ENCODE measurements at places on chromosomes 7 and 10.

DNA sequence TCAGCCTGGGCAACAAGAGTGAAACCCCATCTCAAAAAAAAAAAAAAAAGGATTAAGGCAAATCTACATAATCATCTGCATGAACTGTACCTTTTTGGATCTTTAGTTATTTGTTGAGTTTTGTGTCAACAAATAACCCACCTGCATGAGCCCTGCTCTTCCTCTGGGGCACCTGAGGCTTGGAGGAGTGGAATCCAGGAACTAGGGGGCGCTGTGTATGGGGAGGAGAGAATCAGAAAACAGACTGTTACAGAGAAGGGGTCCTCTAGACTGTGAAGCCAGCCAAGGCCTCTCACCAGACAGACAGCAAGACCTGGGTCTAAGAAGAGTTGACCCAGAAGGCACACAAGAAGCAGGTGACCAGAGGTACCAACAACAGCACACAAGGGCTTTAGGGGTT is 682.8 kb upstream of the NRP1 start:
- DNase-seq = no peak

GRCh38 chr7:148288592-148289151 is 301.9 kb upstream of the C7orf33 start:
- DNase-seq = no peak

DNA sequence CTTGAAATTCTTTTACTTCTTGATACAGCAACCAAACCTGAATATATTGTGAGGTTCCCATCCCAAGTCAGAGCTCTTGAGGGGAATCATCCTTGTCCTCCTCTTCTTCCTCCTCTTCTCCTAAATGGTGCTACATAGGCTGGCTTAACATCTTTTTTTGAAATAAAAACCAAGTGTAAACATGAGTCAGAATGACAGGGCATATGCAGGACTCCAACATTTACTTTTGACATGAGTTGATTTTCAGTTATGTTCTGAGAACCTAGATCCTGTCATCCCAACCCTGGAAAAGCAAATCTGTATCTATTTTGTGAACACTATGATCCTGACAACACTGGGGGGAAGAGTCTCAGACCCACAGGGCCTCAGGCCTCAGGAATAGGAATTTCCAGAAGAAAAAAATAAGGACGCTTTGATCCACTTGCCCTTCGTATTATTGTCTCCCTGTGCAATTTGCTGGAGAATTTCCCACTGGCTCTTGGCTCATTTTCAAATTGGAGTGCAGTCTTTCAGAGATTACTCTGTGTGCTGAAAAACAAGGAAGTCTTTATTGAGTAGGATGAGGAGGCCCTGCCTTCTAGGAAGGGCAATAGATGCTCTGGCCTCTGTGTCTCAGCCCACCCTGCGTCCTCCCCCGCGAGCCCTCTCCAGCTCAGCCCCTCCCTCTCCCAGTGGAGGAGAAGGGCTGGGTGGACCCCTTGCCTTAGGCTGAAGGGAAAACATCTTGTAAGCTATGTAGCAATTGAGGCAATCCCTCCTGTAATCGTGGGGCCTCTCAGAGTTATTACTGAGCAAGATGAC is 121.6 kb downstream of the CREB5 start:
- DNase-seq = no peak

GRCh38 chr10:6916601-6917000 is 336.5 kb upstream of the PRKCQ start:
- no peak for DNase-seq

DNA sequence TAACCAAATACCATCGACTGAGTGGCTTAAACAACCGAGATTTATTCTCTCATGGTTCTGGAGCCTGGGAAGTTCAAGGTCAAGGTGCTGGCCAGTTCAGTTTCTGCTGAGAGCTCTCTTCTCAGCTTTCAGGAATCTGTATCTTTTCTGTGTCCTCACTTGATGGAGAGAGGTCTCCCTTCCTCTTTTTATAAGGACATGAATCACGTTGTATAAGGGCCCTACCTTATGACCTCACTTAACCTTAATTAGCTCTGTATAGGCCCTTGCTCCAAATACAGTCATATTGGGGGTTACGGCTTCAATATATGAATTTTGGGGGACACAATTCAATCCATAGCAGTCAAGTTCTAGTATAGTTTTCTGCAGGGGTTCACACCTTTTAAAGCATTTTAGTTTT is 135.2 kb upstream of the ADO start:
- DNase-seq = no peak

DNA sequence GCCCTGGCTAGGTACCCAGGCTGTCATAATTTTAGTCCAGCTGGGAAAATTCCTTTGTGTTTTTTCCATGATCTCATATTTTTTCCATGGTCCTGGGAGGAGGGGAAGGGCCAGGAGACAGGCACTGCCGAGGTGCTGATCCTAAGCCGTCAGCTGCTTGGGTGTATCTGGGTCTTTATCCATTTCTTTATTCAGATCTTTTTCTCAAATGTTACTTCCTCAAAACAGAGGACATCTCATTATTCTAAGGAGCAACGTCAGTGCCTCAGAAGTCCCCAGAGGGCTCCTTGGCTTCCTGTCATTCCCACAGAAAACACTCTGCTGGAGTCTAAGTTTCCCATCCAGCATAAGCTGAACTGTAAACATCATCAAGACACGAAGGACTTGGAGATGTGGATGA is 2.8 kb upstream of the OR6V1 start:
- DNase-seq = no peak

DNA sequence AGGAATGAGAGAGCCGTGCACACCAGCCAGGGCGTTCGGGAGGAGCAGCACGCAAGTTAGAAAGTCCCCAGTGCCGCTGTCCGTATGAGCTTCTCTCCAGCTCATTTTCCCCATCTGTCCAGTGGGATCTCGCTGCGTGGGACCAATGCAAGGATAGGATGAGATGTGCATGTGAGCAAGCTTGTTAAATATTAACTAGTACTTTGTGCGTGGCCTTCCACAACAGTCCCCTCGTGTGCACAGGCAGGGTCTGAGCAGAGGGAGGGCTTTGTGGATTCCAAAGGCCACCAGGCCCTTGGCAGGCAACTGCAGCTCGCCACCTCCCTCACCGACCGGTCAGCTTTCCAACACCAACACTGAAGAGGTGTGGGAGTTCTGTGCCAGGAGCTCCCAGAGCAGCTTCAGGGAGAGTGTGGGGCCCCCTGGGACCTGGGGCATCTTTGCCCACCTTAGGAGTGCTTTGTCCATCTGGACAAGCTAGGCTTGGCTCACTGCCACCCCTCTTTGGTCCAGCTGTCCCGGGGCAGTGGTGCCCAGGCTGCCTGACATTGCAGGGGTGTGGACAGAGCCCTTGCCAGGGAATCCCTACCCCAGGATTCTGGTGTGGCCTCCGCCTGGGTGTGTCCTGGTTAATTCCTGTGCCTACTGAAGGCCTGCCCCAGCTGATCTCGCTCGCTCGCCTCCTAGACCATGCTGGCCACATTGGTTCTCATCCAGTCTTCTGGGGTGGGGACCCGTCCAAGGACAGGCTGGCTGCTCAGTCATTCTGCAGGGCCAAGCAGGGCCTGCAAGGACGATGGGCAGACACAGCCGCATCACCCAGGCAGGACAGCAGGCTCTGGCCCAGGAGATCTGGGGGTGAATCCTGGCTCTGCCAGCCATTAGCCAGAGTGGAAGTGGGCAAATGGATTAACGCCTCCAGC is 5.3 kb downstream of the FAM20C start:
- no peak for DNase-seq

DNA sequence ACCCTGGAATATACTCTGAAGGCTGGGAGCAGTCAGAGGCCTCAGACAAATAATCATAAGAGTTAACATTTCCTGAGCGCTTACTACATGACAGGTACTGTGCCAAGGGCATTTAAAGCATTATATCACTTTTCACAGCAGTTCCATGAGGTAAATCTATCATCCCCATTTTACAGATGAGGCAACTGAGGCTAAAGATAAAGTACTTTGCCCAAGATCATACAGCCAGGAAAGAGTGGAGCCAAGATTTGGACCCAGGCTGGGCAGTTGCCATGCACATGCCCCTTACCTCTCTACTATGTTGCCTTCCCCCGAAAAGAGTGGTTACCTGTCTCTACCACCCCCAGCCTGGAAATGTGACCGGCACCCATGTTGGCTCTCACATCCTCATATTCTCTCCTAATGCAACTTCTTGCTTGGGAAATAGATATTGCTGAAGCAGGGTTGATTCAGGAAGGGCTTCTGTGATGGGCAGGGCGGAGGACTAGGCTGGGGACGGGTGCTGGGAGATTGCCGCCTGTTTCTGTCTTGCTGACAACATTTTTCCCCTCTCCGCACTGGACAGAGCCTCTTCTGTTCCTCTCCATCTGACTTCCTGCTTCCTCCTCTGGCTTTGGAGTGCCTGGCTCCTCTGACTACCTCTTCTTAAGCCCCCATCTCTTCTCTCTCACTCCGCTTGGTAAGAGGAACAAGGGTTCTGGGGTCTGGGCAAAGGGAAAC is 13.8 kb downstream of the SMO start:
- DNase-seq = no peak
